ENCODE measurements at places on chromosomes 16 and 17. TPM values are rescaled to one million over a fixed set of nuclear protein-coding genes. Genes with fewer than 3 reads are reported as not detected.

The KRTAP4-5 gene
- not detected for total RNA-seq

The HOXB4 gene
- total RNA-seq: 3.0 TPM

The EPN3 gene
- not detected for total RNA-seq

The ZNF597 gene
- 1.8 TPM for total RNA-seq

The MYH11 gene
- not detected for total RNA-seq

The JPH3 gene
- 0.16 TPM for total RNA-seq

The HIGD1B gene
- not detected for total RNA-seq

The FGF11 gene
- 4.8 TPM for total RNA-seq

The HSF5 gene
- total RNA-seq: 1.5 TPM

The TIMP2 gene
- total RNA-seq: 0.71 TPM

The TNFRSF13B gene
- not detected for total RNA-seq

The CHD9NB gene
- 0.25 TPM for total RNA-seq

The SLC35G6 gene
- not detected for total RNA-seq

The PAFAH1B1 gene
- 153 TPM for total RNA-seq

The GCGR gene
- total RNA-seq: not detected

The TBC1D3D gene
- 1.5 TPM for total RNA-seq

The HSD17B1 gene
- 0.91 TPM for total RNA-seq

The EVI2A gene
- total RNA-seq: 20.7 TPM

The PSMD3 gene
- 193 TPM for total RNA-seq

The HOXB7 gene
- 0.64 TPM for total RNA-seq

The TM4SF5 gene
- not detected for total RNA-seq

The CIAO2B gene
- total RNA-seq: 161 TPM

The CIAO3 gene
- 43.4 TPM for total RNA-seq

The TSPAN10 gene
- total RNA-seq: 0.30 TPM

The KRT13 gene
- total RNA-seq: not detected

The CNGB1 gene
- total RNA-seq: not detected

The KRT24 gene
- total RNA-seq: not detected

The CCT6B gene
- total RNA-seq: 1.5 TPM

The DLG4 gene
- 10.5 TPM for total RNA-seq

The GLYR1 gene
- 112 TPM for total RNA-seq

The HS3ST4 gene
- not detected for total RNA-seq

The PNPO gene
- 41.0 TPM for total RNA-seq

The HLF gene
- 4.5 TPM for total RNA-seq

Measured in activated T-helper 2 cell treated with anti-CD3 and anti-CD28 coated beads, Interferon-gamma antibody, Interleukin-2, Interleukin-4, amounts not matched to agents 10 μg/mL and 5 μg/mL and 100 μg/mL, durations not matched to agents 14 hours and 24 hours and 36 hours (primary cell).